ENCODE measurements at places on chromosomes 13 and 19.

GRCh38 chr19:9673912-9674662, 813 bp downstream of the ZNF562 start:
- DNase-seq = peak; percentile 79

GRCh38 chr19:56333506-56333905, 18.9 kb upstream of the ZSCAN5A start:
- peak; percentile 72 for DNase-seq

- DNase-seq = no peak
Measured at GRCh38 chr19:51089786-51090185, 7.1 kb upstream of the KLK14 start.

DNA sequence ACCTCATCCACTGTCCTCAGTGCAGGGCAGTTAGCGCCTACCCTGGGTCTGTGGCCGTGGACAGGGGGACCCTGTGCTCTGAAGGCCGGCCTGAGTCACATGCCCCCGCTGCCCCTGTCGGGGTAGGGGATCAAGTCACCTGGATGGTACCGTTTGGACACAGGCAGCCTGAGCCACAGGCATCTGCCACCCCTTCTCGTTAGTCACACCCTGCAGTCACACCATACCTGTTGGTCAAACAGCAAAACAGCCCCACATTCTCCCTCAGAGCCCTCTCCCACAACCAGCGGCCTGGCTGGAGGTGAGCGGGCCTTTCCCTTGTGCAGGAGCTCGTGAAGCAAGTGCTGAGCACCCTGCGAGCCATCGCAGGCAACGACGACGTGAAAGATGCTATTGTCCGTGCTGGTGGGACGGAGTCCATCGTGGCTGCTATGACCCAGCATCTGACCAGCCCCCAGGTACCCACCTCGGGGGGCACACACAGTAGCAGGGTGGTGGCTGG, 8.8 kb upstream of the SLC25A42 start:
- DNase-seq = no peak
